ENCODE measurements at places on chromosomes 1 and 21.

DNA sequence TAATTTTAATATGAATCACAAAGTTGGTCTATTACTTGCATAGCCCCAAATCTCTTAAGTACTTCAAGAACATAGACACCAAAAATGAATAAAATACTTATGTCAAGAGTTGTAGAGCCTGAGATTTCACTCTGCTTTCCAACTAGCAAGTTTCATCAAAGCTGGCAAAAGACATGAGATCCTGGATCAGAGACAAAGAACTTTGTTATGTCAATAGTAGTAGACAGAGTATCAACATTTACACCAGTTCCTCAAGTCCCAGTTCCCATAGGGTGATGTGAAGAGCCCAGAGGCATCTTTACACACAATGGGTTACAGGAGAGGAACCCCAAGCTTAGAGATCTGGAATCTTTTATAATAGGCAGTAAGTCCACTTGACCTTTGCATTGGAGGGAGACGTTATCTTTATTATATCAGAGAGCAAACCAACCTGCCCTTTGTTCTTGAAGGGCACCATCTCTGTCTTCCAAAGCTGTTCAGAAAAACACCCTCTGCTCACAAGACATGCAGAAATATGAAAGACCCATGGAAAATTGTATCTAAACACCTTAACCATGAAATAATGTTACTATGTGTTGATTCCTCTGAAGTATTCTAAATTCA lies 174.4 kb upstream of the GALNT2 start:
- DNase-seq: no peak

GRCh38 chr1:186086583-186086982 lies 288.5 kb downstream of the TPR start:
- no peak for DNase-seq

DNA sequence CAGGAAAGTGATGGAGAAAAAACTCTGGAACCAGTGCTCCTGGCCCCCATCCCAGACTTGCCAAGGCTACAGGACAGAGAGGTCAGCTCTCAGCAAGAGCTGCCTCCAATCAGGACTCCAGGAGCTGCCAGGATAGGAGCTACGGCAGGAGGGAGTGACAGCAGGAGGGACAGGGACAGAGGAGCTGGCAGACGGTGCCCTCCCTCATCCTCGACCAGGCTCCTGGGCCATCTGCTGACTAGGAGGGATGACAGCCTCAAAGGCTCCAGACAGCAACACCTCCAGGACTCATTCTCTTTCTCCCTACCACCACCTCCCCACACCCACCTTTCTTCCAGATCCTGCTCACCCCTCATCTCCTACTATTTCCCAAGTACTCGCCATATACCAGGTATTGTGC lies 22.7 kb downstream of the DLGAP3 start:
- DNase-seq: no peak

DNA sequence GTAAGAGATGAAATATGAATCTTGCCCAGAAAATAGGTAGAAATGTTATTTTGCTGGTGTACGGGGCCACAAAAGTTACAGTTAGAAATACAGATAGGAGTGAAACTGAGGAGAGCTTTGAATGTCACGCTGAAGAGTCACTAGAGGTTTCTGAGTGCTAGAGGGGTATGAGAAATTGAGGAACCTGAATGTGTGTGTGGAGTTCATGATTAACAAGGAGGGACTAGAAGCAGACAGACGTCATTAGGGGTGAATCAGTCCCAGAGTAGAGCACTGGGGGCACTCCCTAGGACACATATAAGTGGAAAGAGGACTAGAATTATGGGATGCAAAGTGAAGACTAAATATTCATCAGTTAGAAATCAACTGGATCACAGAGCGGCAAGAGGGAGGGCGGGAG lies 188.9 kb upstream of the MAP1LC3C start:
- no peak for DNase-seq

- DNase-seq: no peak
Observed at GRCh38 chr1:56399795-56400194, 179.6 kb downstream of the PLPP3 start.

- DNase-seq: no peak
Observed at GRCh38 chr1:60888126-60888525, 194.2 kb upstream of the NFIA start.

GRCh38 chr1:232016616-232017015 lies 390.0 kb downstream of the DISC1 start:
- DNase-seq: no peak

DNA sequence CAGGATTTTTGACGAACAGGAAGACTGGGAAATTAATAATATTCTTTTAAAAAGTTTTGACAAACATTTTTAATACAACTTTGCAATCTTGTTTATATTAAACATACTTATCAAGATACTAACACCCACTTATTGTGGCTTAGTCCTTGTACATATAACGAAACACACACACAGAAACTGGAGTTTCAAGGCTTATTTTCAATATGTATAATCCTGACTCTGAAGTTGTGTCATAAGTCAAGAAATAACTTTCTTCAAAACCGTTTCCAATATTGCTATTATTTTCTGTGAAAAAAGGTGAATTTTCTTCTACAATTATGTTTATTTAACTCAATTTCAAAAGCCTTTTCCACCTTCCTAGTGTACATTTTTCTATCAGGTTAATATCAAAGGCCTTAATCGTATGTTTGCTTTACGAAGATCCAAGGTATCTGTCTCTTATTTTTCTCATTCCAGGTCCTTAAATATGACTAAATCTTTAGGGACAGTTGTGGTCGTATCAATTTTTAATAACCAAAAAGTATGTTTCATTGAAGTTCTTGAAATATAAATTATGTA lies 1.8 kb downstream of the CDKN2C start:
- DNase-seq: no peak

GRCh38 chr1:175628548-175629317 lies 114.7 kb downstream of the TNR start:
- DNase-seq: no peak
